ENCODE measurements at places on chromosomes 6 and 20. TPM values are rescaled to one million over a fixed set of nuclear protein-coding genes. Genes with fewer than 3 reads are reported as not detected.

DNA sequence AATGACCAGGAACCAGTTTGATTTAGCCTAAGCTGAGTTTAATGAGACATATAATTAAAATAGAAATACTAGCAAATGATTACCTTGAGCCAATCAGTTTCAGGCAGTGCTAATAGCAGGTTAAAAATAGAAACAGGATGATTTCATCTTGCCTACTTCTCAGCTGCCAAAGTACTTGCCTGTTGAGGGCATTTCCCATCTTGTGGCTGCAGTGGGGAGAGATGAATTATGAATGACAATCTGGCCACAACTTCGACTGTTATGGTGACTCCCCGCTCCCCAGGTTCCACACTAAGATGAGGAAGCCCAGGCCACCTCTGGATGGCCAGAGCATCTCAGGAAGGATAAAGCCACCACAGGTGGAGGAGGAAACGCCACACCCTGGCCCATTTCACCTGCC is 31.3 kb downstream of the MBOAT1 start:
- DNase-seq: no peak

GRCh38 chr20:57620274-57620990 is at the start of gene ZBP1:
Gene ZBP1, minus strand, starts transcription at chr20:57620426. Its CDS starts 131 bp downstream, at chr20:57620295.
- no peak for DNase-seq

GRCh38 chr20:21368791-21369190 is 28.5 kb downstream of the NKX2-4 start:
- no peak for DNase-seq

- DNase-seq: peak; percentile 83
Observed at GRCh38 chr20:58870293-58871014, 17.9 kb downstream of the GNAS start.

The EGFL8 gene
- 4.5 TPM for total RNA-seq

The HCK gene
- 0.44 TPM for total RNA-seq
